NCI-H1105 (cell line): ENCODE measurements at places on chromosomes 1 and 21.

GRCh38 chr1:145837656-145838055 lies 7.8 kb upstream of the NUDT17 start:
- DNase-seq = no peak

DNA sequence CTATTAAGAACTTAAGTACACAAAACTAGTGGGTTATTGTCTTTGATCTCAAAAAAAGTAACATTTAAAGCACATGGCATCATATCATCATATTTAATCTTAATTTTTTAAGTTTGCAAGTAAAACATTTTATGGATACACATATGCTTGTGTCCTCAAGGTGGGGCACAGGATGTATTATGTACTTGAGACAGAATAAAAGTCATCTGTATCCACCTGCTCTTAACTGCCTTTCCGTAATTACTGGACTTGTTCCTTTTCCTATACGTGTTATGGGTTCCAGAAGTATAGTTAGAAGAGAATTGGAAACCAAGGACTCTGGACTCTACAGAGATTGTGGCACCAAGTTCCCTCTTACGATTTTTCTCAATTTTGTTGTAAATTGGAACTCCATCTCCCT lies 79.4 kb downstream of the FCRL5 start:
- no peak for DNase-seq

GRCh38 chr1:10753299-10753698 lies 43.1 kb downstream of the CASZ1 start:
- DNase-seq = no peak

GRCh38 chr1:29271724-29272123 lies 35.4 kb downstream of the PTPRU start:
- no peak for DNase-seq
